ENCODE measurements at places on chromosomes 6 and 20.
A peak's percentile ranks its signal among the peaks of the same experiment; 100 is the strongest.

GRCh38 chr6:101818051-101818450 lies 424.5 kb downstream of the GRIK2 start:
- no peak for DNase-seq

- DNase-seq = no peak
Measured at GRCh38 chr20:32236048-32236533, 28.4 kb downstream of the POFUT1 start.

- DNase-seq = no peak
Measured at GRCh38 chr6:159117563-159117962, 51.6 kb upstream of the FNDC1 start.

DNA sequence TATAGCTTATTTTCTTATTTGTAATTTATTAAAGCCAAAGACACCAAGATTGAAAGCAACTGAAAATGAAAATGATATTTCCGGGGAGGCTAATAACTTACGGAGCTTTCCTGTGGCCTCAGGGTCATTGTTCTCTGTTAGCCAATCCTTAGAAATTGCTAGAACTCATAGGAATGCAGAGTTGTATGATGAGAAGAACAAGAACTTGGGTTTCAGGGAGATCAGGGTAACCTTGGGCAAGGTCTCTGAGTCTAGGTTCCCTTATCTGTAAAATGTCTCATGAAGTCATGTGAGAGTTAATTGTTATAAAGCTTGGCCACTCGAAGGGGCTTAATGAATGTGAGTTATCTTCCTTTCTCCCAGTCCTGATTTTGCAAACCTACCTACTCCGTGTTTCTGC lies 20.1 kb upstream of the SERINC3 start:
- DNase-seq = no peak

GRCh38 chr6:161035182-161035980 lies 43.8 kb downstream of the MAP3K4 start:
- peak; percentile 17 for DNase-seq

GRCh38 chr6:34914358-34914757 lies 25.3 kb downstream of the ANKS1A start:
- no peak for DNase-seq

DNA sequence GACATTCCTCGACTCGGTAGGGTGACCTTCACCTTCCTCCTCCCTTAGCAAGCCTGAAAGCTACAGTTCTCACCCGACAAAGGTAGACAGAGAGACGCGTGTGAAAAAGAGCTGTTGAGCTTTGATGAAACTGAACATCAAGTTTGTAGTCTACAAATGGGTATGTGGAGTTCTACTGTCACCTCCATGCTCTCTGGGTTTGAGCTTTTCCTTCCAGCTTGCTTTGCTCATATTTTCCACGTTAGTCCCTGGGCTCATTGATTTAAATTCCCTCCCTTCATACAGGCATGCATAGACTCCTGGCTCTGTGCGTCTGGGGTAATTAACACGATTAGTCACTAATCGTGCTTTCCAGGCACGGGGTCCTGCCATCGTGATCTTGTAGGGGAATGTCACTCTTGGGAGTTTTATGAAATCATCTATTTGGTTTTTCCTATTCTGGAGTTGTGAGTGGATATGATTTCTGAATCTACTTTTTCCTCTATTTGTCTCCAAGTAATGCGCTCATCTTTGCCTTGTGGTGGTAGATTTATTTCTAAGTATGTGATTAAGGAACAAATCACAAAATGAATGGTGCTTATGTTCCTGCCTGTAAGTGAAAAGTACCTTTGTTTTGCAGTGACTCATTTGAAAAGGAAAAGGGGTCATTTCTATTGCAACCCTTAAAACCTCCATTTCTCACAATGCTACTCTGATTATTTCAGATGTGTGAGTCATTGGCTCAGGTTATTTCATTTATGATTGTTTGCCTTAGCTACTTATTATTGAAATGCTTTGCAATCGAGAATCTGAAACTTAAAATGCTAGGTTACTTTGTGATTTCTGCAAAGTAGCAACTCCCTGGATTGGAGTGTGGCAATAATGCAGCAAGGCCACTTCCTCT lies 154.6 kb downstream of the ZDHHC14 start:
- DNase-seq = no peak

DNA sequence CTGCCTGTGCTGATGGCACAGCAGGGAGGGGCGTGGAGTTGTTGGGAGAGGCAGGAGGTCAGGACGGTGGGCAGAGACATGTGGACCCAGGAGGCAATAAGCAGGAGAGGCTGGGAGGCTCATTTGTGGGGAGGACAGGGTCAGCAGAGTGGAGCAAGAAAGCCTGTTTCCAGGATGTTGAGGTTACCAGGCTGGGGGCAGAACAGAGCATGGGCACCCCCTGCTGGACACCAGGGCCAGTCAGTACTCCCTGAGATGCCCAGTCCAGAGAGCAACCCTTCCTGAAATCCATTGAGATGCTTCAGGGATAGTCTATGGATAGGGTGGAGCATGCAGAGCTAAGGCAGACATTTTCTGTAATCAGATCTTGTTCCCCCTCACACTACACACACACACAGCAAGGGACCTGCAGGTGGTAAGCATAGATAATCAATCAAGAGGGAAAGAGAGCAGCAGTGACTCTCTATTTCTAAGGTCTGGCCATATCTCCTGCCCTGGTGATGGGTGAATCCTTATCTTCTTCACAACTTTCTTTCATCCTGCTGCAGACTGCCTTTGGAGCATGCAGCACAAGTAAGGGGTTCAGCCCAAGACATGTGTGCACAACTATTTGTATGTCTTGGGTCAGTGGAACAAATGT lies 41.7 kb downstream of the MOCS1 start:
- peak; percentile 89 for DNase-seq

DNA sequence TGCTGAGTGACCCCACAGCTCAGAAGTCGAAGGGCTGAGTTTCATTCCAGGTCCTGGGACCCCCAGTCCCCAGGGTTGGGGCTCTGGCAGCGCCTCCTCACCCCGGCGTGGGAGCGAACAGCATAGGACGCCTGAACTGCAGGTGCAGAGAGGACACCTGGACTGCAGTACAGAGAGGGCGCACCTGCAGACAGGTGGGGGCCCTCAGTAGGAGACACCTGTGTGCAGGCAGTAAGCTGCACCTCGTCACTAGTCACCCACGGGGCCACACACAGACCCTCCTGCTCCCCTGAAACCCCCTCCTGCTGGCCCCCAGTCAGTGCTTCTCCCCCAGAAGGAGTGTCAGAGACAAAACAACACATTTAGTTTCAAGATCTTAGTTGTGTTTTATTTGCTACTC lies 8.6 kb upstream of the NKAIN4 start:
- no peak for DNase-seq

DNA sequence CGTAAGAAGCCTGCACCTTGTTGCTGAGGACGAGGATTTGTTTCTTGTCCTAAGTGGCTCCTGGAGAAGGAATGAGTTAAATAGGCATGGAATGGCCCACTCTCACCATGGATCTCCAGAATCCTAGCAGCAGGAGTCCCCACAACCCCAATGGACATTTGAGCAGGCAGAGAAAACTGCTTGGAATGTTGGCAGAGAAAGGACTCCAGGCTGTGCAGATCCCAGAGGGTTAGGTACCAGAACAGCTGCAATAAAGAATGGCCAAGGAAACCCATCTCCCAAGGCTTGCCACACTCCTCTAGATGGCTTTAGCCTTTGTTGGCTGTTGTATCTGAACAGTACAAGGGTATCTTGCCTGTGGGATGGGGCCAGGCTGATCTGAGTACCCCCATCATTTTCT lies 1415.7 kb upstream of the ADGRB3 start:
- DNase-seq = no peak

- no peak for DNase-seq
Measured at GRCh38 chr6:167791091-167791779, 35.5 kb upstream of the AFDN start.

GRCh38 chr6:42263165-42263728 lies 45.6 kb upstream of the MRPS10 start:
- peak; percentile 71 for DNase-seq

DNA sequence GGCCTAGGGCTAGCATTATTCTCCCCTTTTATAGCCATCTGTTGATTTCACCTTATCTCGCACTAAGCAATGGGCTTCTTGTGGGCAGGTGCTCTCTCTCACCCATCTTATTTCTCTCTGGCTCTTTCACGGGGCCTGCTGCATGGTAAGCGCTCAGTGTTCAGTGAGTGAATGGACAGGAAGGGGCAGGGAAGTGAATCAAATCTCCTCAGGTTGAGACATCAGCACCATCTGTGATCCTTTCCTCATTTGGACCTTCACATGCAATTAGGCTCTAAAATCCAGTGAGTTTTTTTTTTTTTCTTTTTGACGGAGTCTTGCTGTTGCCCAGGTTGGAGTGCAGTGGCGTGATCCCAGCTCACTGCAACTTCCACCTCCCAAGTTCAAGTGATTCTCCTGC lies 76.5 kb upstream of the EZR start:
- no peak for DNase-seq
